ENCODE measurements at places on chromosomes 3 and 15.

GRCh38 chr3:111730143-111730542, 128.9 kb upstream of the PHLDB2 start:
- no peak for DNase-seq

GRCh38 chr3:16224325-16224724, 40.4 kb downstream of the DPH3 start:
- no peak for DNase-seq

DNA sequence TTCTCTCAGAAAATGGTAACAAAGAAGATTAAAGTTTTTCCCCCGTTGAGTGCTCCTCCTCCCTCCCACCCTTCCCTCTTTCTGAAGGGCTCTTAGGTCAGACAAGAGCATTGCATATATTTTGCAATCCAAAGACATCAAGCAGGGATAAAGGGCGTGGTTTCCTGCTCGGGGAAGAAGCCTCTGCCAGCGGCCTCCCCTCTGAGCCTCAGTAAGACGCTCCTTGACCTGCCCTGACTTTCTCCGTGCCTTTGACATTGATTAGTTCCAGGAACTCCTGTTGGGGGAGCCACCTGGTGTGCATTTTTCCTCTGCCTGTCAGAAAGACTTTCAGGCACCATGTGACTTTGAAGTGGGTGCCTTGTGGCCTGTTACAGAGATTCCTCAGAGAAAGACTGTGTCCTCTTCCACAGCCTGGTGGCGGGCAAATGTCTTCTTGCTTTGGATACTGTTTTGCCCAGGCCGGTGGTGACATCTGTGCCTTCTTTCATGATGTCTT, 87.2 kb upstream of the TBL1XR1 start:
- DNase-seq = peak; percentile 23

- DNase-seq = no peak
These were observed 21.2 kb downstream of the ATP11B start for GRCh38 chr3:182814419-182815062.

DNA sequence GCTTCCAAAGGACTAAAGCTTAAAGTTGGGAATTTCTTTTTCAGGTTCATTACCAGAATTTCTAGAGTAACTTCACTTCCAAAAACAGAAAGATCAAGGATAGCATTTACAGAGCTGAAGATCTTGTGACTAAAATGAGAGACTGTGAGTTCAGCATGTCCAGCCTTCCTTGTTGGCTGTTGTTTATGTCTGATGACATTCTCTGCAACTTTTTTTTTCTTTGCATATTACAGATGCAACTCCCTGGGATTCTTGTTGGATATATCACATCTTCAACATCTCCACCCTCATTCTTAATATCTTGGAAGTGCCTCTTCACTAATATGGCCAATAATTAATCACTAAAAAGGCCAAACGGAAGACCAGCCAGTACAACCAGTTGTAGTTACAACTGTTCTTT, 86.2 kb upstream of the FRMD4B start:
- DNase-seq = no peak

GRCh38 chr3:46612324-46612723, at the start of gene FAM240A:
Gene FAM240A (plus strand): TSS chr3:46612525. CDS start chr3:46612684, 159 bp downstream.
- no peak for DNase-seq

GRCh38 chr15:70235347-70235746, 137.6 kb upstream of the TLE3 start:
- no peak for DNase-seq

- DNase-seq = no peak
These were observed 36.8 kb upstream of the TM4SF4 start for GRCh38 chr3:149437710-149438109.
